ENCODE measurements at places on chromosomes 12 and 14. TPM values are rescaled to one million over a fixed set of nuclear protein-coding genes. Genes with fewer than 3 reads are reported as not detected.

- H3K36me3 ChIP-seq, result no peaks in the 10 kb centered on the region
- H3K27me3 ChIP-seq, result no peaks in the 10 kb centered on the region
- DNase-seq, result no peak
- H3K4me3 ChIP-seq, result no peak overlapping the region
- H3K27ac ChIP-seq, result no peak overlapping the region
- H3K4me1 ChIP-seq, result no peaks in the 10 kb centered on the region
Observed at GRCh38 chr14:92625213-92625612, 111.6 kb downstream of the RIN3 start.

Gene WNT1
- total RNA-seq, result not detected

DNA sequence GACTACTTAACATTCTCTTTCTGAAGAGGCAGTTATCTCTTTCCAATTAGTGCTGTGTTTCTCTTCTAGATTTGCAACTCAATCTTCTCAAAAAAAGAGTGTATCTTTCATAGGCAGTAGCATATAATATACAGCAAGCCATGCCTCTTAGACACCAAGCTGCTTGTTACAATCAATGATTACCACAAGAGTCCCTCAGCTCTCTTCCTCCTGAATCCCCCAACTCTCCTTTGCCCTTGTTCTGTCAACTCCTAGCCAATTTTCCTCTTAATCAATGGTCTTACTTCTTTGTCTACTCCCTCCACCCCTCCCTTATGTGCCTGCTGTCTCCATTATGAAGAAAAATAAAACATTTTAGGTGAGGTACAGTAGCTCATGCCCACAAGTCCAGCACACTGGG, 2.6 kb downstream of the TMTC1 start:
- DNase-seq, result no peak
- no peak overlapping the region for H3K27ac ChIP-seq
- H3K4me3 ChIP-seq, result no peak overlapping the region

DNA sequence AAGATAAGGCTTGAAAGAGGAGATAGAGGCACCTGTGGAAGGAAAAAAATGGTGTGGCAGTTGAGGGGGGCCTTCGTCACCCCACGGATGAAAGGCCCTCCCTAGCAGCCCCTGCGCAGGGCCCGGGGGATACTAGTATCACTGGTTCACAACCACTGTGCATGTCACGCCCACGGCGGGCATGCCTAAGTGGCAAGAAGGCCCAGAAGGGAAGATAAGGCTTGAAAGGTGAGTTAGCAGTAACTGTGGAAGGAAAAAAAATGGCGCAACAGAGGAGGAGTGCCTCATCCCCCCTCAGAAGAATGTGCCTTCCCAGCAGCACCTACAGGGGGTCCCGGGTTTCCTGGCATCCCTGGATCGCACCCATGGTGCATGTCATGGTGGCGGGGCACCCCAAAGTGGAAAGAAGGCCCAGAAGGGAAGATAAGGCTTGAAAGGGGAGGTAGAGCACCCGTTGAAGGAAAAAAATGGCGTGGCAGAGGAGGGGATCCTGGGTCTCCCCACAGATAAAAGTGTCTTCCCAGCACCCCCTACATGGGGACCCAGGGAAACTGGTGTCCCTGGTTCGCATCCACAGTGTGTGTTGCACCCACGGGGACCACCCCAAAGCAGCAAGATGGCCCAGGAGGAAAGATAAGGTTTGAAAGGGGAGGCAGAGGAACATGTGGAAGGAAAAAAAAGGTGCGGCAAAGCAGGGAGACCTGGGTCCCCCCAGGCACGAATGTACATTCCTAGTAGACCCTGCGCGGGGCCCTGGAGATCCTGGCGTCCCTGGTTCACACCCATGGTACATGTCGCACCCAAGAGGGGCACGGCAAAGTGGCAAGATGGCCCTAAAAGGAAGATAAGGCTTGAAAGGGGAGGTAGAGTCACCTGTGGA, 279.2 kb downstream of the ALG10 start:
- H3K4me1 ChIP-seq, result no peaks in the 10 kb centered on the region
- no peak overlapping the region for H3K27ac ChIP-seq

GRCh38 chr12:120678572-120678971, 8.4 kb upstream of the MLEC start:
- peaks cover 12% of the 10 kb centered on the region for H3K4me1 ChIP-seq
- H3K36me3 ChIP-seq, result no peaks in the 10 kb centered on the region
- H3K27ac ChIP-seq, result no peak overlapping the region
- DNase-seq, result no peak
- H3K4me3 ChIP-seq, result no peak overlapping the region

Gene CEBPE
- total RNA-seq, result not detected

DNA sequence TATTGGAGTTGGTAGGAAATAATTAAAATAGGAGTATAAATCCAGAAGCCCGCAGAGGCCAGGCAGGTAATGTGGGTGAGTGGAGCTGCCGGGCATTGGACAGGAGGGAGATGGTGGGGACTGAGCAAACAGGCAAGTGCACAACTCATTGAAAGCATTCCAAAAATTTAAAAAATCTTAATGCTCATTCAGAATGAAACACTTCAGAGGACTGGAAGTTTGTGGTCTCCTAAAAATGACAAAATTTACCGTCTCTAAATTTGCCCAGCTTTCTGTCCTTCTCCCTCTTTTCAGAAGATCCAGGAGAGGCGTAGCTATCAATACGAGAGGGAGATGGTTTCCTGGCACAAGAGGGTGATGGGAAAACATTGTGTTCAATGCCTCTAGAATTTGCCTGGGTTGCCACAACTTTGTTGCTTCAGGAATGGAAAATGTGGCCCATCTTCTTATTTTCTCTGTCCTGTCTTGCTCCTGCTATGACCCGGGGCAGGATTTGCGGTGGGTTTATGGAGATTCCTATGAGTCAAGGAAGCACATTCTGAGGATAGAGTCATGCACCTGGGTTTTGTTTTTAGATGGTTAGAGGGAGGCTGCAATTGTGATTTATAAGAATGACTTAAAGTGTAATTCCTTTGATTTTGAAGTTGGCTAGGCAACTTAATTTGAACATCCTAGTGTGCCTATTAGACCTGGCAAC, 72.2 kb downstream of the BORCS5 start:
- peaks cover 19% of the 10 kb centered on the region for H3K4me1 ChIP-seq
- H3K36me3 ChIP-seq, result no peaks in the 10 kb centered on the region
- no peak overlapping the region for H3K4me3 ChIP-seq
- peak overlapping the region; percentile 50 for H3K27ac ChIP-seq

GRCh38 chr12:94139816-94140215, 8.6 kb upstream of the PLXNC1 start:
- peaks cover 6% of the 10 kb centered on the region for H3K4me1 ChIP-seq
- H3K36me3 ChIP-seq, result no peaks in the 10 kb centered on the region
- no peak overlapping the region for H3K27ac ChIP-seq
- no peak for DNase-seq

Gene LRFN5
- not detected for total RNA-seq

DNA sequence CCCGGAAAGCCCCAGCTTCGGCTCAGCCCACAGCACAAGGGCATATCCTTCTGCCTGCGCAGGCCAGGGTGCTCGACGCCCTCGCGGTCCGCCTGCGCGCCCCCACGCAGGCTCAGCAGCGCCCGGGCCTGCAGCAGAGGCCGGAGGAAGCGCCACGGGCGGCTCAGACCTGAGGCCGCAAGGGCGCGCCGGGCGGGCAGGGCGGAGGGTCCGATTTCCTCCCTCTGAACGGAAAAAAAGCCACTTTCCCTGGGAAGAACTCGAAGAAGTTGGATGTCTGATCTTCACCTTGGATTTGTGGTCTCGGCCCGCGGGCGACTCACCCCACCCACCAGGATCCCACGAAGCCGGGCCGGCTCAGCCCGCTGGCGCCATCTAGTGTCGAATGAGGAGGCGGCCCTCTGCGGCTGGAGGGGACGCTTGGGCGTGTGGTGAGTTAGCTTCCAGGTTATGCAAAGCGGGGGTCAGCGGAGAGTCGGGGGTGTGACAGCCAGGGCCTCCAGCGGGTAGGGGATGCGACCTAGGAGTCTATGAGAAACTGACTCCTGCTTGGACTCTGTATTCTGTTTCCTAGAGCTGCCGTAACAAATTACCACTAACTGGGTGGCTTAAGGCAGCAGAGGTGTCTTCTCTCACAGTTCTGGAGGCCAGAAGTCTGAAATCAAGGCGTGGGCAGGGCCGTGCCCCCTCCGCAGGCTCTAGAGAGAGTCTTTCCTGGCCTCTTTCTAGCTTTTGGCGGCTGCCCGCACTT, 40.0 kb upstream of the SRSF5 start:
- no peak overlapping the region for H3K27ac ChIP-seq
- H3K4me1 ChIP-seq, result 0 out of 2 replicates have a peak, but pooled peaks cover 4% of the 10 kb centered on the region
- H3K27me3 ChIP-seq, result no peaks in the 10 kb centered on the region
- DNase-seq, result peak; percentile 67
- no peaks in the 10 kb centered on the region for H3K36me3 ChIP-seq

GRCh38 chr14:35355981-35356841, 48.3 kb downstream of the NFKBIA start:
- peak; percentile 70 for DNase-seq
- no peaks in the 10 kb centered on the region for H3K36me3 ChIP-seq
- no peak overlapping the region for H3K4me3 ChIP-seq
- H3K4me1 ChIP-seq, result peaks cover 34% of the 10 kb centered on the region
- H3K27me3 ChIP-seq, result no peaks in the 10 kb centered on the region

DNA sequence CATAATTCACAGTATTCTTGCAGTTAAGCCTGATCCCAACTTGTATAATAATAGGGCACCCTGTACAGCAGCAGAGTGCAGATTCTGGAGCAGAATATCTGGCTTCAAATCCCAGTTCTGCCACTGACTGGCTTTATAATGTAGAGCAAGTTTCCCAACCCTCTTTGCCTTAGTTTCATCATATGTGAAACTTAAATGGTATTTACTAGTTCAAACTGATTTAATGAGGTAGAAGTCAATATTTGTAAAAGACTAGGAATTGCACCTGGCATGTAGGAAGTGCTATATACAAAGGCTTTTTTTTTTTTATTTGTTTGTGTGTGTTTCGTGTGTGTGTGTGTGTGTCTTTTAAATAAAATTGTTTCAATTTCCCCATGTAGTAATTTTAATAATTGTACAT, 125.9 kb downstream of the CCER1 start:
- no peaks in the 10 kb centered on the region for H3K4me1 ChIP-seq
- H3K27me3 ChIP-seq, result no peaks in the 10 kb centered on the region
- H3K36me3 ChIP-seq, result no peaks in the 10 kb centered on the region
- no peak overlapping the region for H3K27ac ChIP-seq
- DNase-seq, result no peak
- H3K4me3 ChIP-seq, result no peak overlapping the region

- peaks cover 16% of the 10 kb centered on the region for H3K4me1 ChIP-seq
- H3K4me3 ChIP-seq, result no peak overlapping the region
- no peaks in the 10 kb centered on the region for H3K27me3 ChIP-seq
- no peaks in the 10 kb centered on the region for H3K36me3 ChIP-seq
Observed at GRCh38 chr14:95267306-95267705, 52.4 kb downstream of the CLMN start.

DNA sequence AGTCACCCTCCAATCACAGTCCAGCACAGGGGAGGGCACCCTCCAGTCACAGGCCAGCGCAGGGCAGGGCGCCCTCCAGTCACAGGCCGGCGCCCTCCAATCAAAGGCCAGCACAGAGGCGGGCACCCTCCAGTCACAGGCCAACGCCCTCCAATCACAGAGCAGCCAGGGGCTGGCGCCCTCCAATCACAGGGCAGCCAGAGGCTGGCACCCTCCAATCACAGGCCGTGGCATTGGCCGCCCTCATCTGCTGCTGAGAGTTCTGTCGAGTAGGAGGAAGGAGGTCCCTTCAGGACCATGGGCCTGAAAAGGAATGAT, 26.6 kb downstream of the DDX51 start:
- H3K27me3 ChIP-seq, result no peaks in the 10 kb centered on the region
- H3K4me3 ChIP-seq, result no peak overlapping the region
- DNase-seq, result peak; percentile 18
- H3K4me1 ChIP-seq, result no peaks in the 10 kb centered on the region

Gene MUCL1
- total RNA-seq, result not detected

DNA sequence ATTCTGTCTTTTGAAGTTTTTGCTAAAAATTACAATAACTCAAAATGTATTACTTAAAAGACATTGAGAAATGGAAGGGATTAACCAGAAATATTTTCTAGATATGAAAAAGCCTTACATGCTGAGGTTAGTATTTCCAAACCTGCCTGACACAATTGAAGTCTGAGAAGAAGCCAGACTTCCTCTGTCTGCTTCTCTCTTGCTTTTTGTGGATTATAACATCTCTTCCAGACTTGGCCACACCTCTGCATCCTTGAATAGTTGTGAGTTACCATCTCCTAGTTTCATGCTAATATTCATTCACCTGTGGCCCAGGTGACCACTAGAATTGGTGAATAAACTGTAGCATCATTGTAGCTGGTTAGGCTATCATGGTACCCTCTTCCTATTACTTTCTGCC, 497.6 kb downstream of the SLC16A7 start:
- H3K27ac ChIP-seq, result no peak overlapping the region
- no peaks in the 10 kb centered on the region for H3K36me3 ChIP-seq
- no peaks in the 10 kb centered on the region for H3K27me3 ChIP-seq
- no peaks in the 10 kb centered on the region for H3K4me1 ChIP-seq

Gene KRT3
- total RNA-seq, result not detected

Gene GALNT16
- total RNA-seq, result 3.2 TPM

GRCh38 chr14:72651081-72651480, 242.8 kb downstream of the DPF3 start:
- H3K27ac ChIP-seq, result no peak overlapping the region
- no peaks in the 10 kb centered on the region for H3K36me3 ChIP-seq
- no peak overlapping the region for H3K4me3 ChIP-seq
- DNase-seq, result no peak

DNA sequence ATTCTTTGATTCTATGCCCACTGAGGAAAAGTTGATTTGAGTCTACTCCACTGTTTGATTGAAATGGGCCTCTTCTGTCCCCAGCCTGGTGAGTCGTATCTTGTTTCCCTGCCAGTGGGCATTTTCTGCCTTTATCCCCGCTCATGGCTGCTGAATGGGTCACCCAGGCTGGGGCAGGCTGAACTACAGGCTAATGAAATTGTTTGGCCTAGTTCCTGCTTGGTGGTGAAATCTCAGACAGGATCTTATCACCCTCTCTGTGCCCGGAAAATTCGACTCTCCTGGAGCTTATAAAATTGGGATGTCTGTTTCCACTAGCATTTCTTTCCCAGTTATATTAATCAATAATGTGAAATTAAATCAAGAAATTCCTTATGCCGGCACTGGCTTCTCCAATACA, 65.0 kb downstream of the CHST11 start:
- H3K4me3 ChIP-seq, result no peak overlapping the region
- DNase-seq, result no peak
- no peaks in the 10 kb centered on the region for H3K4me1 ChIP-seq
- H3K36me3 ChIP-seq, result no peaks in the 10 kb centered on the region

Gene TSPAN19
- not detected for total RNA-seq

DNA sequence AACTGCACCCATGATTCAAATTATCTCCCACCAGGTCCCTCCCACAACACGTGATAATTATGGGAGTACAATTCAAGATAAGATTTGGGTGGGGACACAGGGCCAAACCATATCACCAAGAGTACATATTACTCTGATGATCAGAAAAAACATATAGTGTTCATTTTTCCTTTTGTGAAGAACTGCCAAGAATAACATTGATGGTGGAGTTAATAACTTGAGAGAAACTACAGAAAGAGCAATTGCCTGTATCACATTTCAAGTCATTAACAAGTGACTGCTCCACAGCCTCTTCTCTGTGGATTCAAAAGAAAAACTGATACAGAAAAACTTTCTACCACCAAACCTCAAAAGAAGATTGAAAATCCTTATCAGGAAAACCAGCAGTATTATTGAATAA, 34.7 kb downstream of the GRIP1 start:
- DNase-seq, result no peak
- H3K4me3 ChIP-seq, result no peak overlapping the region
- H3K27ac ChIP-seq, result no peak overlapping the region
- H3K27me3 ChIP-seq, result no peaks in the 10 kb centered on the region

Data from Caco-2 (cell line).